ENCODE measurements at places on chromosomes 3 and 15. TPM values are rescaled to one million over a fixed set of nuclear protein-coding genes. Genes with fewer than 3 reads are reported as not detected.

Gene TMEM108
- 18.4 TPM for total RNA-seq

Gene IQCH
- total RNA-seq: 2.7 TPM

Gene TUSC7
- total RNA-seq: 0.25 TPM

Gene MESP1
- 2.0 TPM for total RNA-seq

Gene IL16
- 1.2 TPM for total RNA-seq

Gene OXTR
- total RNA-seq: 0.74 TPM

Gene SLC27A2
- total RNA-seq: 3.0 TPM

Gene PLS1
- total RNA-seq: 1.5 TPM
